ENCODE measurements at places on chromosomes 7 and 10. TPM values are rescaled to one million over a fixed set of nuclear protein-coding genes. Genes with fewer than 3 reads are reported as not detected.

The CDC14C gene
- not detected for total RNA-seq

DNA sequence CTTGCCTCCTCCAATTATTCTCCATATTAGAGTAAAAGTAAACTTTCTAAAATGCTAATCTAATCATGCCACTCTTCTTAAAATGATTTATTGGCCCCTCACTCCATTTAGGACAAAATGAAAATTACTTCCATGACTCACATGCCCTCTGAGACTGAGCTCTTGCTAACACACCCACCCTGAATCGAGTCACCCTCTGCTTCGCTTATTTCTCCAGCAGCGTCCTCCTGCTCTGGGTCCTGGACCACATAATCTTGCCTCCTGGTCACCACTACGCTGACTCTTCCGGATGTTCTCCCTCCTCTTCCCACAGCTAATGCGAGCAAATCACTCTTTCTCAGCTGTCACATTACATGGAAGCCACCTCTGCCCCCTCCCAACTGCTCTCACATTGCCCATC, 384.0 kb upstream of the FZD8 start:
- DNase-seq = no peak
- no peak overlapping the region for H3K4me3 ChIP-seq
- no peaks in the 10 kb centered on the region for H3K27me3 ChIP-seq
- peaks cover 5% of the 10 kb centered on the region for H3K4me1 ChIP-seq
- peak overlapping the region; percentile 14 for H3K27ac ChIP-seq
- H3K36me3 ChIP-seq = no peaks in the 10 kb centered on the region

GRCh38 chr7:51219261-51219988, 97.2 kb downstream of the COBL start:
- H3K36me3 ChIP-seq = no peaks in the 10 kb centered on the region
- no peak overlapping the region for H3K4me3 ChIP-seq
- H3K27ac ChIP-seq = peak overlapping the region; percentile 12
- peaks cover 50% of the 10 kb centered on the region for H3K4me1 ChIP-seq

DNA sequence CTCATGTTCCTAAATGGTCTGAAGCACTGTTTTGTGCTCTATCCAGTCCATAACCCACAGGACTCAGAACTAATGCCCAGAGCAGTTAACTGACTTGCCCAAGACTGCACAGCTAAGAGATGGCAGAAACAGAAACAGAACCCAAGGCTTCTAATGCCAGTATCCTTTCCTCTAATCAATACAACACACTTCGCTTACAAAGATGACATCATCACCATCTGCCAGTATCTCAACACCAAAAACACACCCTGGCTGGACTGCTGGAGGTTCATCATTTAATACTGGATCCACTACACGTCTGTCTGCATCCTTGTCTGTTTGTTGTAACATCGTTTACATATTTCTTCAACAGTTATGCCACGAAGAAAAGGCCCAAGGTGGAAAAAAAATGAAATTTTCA, 165.3 kb downstream of the SFMBT2 start:
- peaks cover 28% of the 10 kb centered on the region for H3K36me3 ChIP-seq
- DNase-seq = no peak
- no peak overlapping the region for H3K4me3 ChIP-seq
- no peak overlapping the region for H3K27ac ChIP-seq
- H3K4me1 ChIP-seq = no peaks in the 10 kb centered on the region

The MYL7 gene
- total RNA-seq = 1.6 TPM

GRCh38 chr7:115289971-115290370, 368.1 kb downstream of the MDFIC start:
- no peak overlapping the region for H3K27ac ChIP-seq
- H3K27me3 ChIP-seq = peaks cover 39% of the 10 kb centered on the region
- H3K4me3 ChIP-seq = no peak overlapping the region
- no peak for DNase-seq
- H3K4me1 ChIP-seq = no peaks in the 10 kb centered on the region

- no peak overlapping the region for H3K4me3 ChIP-seq
- H3K36me3 ChIP-seq = peaks cover 9% of the 10 kb centered on the region
- peak; percentile 13 for DNase-seq
- no peaks in the 10 kb centered on the region for H3K27me3 ChIP-seq
- no peak overlapping the region for H3K27ac ChIP-seq
- peaks cover 5% of the 10 kb centered on the region for H3K4me1 ChIP-seq
Measured at GRCh38 chr7:2934211-2934731, 90.2 kb upstream of the GNA12 start.

- peak overlapping the region; percentile 13 for H3K27ac ChIP-seq
Measured at GRCh38 chr7:30613366-30614325, 19.0 kb downstream of the GARS1 start.

GRCh38 chr10:29397221-29397620, 108.4 kb downstream of the LYZL1 start:
- DNase-seq = no peak
- H3K27me3 ChIP-seq = peaks cover 2% of the 10 kb centered on the region
- H3K4me3 ChIP-seq = no peak overlapping the region
- peaks cover 1% of the 10 kb centered on the region for H3K4me1 ChIP-seq

DNA sequence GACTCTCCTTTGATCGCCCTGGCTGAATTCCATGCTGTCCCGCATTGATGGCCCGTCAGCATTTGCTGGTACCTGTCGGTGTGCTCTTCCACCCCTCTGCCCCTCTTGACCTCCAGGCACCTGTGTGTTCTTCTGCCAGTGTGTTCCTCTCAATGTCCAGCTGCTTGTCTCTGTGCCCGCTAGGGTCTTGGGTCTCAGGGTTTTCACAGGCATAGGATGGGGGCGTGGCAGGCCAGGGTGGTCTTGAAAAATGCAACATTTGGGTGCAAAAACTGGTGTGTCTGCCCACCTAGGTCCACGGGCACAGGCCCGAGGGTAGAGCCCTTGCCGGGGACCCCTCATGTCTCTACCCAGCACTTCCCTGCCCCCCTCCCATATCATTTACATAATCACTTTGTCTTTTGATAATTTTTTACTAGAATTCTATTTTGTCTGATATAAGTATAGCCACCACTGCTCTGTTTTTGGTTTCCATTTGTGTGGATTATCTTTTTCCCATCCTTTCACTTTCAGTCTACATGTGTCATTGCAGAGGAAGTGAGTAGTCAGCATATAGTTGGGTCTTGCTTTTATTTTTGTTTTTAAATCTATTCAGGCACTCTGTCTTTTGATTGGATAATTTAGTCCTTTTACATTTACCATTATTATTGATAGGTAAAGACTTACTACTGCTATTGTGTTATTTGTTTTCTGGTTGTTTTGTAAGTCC, 46.6 kb upstream of the ADRA2A start:
- no peak overlapping the region for H3K27ac ChIP-seq
- no peak overlapping the region for H3K4me3 ChIP-seq
- peaks cover 34% of the 10 kb centered on the region for H3K36me3 ChIP-seq

DNA sequence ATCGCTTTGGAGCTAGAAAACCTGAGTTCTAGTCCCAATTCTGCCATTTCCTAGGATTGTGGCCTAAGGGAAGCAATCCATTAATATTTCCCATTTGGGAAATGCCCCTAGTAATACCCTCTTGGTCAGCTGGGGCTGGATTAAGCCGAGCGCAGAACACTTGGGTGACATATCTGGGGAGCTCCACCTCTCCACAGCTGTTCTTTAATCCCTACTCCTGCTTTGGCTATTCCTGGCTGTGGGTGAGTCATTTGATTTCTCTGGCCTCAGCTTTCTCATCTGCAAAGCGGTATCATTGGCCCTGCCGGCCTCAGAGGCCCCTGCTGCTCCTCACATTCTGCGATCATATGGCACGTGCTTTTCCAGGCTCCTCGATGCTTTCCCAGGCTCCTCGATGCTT, 108.3 kb downstream of the BUB3 start:
- no peak overlapping the region for H3K4me3 ChIP-seq
- no peaks in the 10 kb centered on the region for H3K36me3 ChIP-seq
- H3K4me1 ChIP-seq = no peaks in the 10 kb centered on the region
- no peak overlapping the region for H3K27ac ChIP-seq
- H3K27me3 ChIP-seq = no peaks in the 10 kb centered on the region

DNA sequence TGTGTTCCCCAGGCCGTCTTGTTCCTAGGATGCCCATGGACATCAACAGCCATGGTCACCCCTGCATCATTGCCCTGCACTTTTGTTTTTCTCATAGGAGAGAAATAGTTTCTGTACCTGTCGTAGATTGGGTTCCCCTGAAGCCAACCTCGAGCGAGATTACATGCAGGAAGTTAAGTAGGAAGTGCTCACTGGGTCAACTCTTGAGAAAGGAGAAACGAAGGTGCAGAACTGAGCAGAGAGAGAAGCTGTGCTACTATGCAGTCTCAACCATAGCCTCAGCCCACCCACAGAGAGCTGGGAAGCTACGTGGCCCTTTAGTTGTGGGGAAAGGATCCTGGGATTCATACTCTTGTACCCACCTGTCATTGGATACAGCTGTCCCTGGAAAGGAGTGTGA, 165.2 kb downstream of the HERPUD2 start:
- no peaks in the 10 kb centered on the region for H3K36me3 ChIP-seq
- no peak for DNase-seq
- H3K4me3 ChIP-seq = no peak overlapping the region
- H3K27ac ChIP-seq = no peak overlapping the region

DNA sequence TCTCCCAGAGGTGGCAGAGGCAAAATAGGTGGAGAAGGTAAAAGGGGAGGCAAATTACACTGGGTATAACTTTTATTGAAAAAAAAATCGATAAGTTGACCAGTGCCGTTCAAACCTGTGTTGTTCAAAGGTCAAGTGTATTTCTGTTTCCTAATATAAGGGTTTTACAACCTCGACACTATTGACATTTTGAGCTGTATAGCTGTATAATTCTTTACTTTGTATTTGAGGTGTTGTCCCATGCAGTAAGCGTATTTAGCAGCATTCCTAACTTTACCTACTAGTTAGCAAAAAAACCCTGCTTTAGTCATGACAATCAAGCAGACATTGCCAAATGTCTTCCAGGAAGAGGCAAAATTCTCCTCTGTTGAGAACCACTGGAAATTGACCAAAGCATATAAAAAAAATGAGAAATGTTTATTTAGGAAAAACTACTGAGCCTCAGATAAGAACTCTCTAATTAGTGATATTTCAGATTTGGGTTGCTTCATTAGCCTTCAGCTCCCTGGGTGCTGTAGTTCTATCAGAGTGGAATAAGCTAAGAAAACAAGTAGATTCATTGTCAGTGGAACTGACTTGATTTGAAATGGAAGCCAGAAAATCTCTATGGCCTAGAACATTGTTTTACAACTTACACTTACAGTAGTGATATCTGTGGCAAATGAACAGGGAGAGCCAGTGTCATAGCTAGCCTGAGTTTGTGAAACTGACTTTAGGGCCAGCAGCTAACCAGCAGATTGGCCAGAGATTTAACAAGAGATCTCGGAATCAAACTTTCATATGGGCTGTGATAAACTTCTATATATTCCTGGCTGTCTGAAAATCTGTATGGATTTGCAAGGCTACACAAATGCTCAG, 331.6 kb downstream of the DGKB start:
- no peaks in the 10 kb centered on the region for H3K27me3 ChIP-seq
- no peaks in the 10 kb centered on the region for H3K36me3 ChIP-seq
- DNase-seq = no peak
- no peak overlapping the region for H3K4me3 ChIP-seq
- no peak overlapping the region for H3K27ac ChIP-seq

DNA sequence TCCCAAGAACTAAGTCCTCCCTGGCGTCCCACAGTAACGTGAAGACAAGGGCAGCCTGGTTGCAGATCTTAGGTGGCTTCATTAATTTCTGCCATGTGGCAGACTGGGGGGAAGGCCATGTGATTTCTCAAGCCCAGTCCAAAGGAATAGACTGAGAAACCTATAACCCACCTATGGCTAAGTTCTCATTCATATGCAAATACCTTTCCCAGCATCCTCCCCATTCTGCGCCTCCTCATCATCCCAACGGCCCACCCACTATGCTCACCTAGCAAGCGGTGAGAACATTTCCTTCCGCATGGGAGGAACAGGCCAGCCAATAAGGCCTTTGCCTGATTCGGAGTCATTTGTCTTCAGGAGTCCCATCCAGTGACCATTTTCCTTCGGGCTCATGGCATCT, 8.2 kb upstream of the CLEC2L start:
- H3K4me1 ChIP-seq = peaks cover 12% of the 10 kb centered on the region
- no peak overlapping the region for H3K27ac ChIP-seq
- H3K36me3 ChIP-seq = no peaks in the 10 kb centered on the region
- no peak for DNase-seq
- no peak overlapping the region for H3K4me3 ChIP-seq

The TMEM213 gene
- 0.11 TPM for total RNA-seq

- H3K27ac ChIP-seq = peak overlapping the region; percentile 77
- no peaks in the 10 kb centered on the region for H3K27me3 ChIP-seq
- no peak for DNase-seq
- no peak overlapping the region for H3K4me3 ChIP-seq
Measured at GRCh38 chr7:138932870-138933269, 48.3 kb downstream of the KIAA1549 start.

The MIOS gene
- total RNA-seq = 38.8 TPM

The EXOC6 gene
- 5.0 TPM for total RNA-seq

DNA sequence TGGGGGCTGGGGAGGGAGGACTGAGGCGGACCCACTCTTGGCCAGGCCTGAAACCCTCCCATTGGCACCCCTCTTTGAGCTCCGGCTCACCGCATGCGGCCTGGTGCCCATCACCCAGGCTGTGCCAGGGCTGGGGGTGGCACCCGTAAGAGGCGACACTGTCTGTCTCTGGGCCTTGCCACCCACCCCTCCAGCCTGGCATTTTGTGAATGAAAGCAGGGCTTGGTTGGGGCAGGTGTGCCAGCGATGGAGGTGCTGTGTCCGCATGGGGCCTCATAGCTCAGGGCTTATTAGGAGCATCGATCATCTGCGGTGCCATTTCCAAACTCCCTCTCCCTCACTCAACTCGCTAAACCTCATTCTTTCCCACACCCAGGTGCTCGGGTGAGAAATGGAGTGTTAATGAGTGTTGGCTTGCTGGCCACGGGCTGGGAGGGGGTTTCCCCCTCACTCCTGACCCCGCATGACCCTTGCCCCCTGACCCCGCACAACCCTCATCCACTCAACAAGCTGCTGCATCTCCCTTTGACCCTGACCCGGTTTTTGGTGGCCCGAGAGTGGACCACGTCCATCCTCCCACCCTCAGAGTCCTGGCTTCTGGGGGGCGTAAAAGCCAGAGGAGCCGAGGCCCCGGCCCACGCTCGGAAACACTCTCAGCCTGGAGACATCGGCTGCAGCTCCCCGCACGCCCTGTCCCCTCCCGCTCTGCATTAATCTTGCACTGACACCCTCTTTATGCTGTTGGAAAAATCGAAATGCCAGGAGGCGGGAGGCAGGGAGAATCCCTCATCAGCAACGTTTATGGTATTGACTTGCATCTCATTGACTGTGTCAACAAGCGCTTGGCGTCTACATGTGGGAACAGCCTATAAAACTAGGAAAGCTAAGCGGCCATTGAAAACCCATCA, 161.2 kb downstream of the DNAJB6 start:
- H3K27me3 ChIP-seq = peaks cover 57% of the 10 kb centered on the region
- no peaks in the 10 kb centered on the region for H3K4me1 ChIP-seq
- no peak for DNase-seq
- no peaks in the 10 kb centered on the region for H3K36me3 ChIP-seq

DNA sequence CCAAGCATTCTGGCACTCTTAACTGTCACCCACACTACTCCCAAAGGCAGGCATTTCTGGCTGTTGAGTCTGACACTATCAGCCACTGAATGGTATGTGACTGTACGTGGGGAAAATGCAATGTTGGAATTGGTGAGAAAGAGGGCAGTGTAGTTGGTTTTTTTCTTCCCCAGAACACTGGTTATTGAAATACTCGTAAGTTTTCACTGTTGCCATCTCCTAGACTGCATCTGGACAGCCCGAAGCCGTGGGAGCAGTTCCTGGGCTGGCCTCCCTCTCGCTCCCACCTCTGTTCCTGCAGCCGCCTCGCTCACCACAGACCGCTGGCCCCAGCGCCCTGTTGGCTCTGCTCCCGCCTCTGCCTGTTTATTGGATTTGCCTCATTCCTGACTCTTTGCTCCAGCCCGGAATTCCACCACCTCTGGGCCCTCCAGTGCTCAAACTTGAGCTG, 5.7 kb downstream of the PLCE1 start:
- 0 out of 2 replicates have a peak, but pooled peaks cover 2% of the 10 kb centered on the region for H3K4me1 ChIP-seq
- peak; percentile 32 for DNase-seq
- no peak overlapping the region for H3K27ac ChIP-seq
- no peaks in the 10 kb centered on the region for H3K36me3 ChIP-seq

Measured in WTC11 (cell line).